Kidney (tissue), 22 donors: ENCODE measurements at places on chromosomes 2 and 18.

DNA sequence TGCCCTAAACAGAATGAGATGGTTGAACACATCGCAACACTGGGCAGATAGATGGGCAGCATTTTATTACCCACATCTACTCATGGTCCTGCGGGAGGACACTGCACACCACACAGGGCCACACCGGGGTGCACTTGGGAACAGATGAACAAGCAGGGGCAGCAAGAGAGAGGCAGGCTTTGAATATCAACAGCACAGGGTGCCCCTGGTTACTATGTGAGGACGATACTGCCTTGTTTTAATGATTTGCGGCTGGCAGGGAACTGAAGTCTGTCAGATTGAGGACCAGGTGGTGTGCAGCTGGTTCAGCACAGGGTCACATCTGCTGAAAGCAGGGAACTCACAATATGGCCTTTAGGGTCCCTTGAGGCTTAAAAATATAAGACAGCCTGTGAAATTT, 195.7 kb downstream of the PIEZO2 start:
- no peak for DNase-seq

GRCh38 chr2:24409700-24410556, 49.6 kb upstream of the ITSN2 start:
- DNase-seq, result peak; percentile 88

DNA sequence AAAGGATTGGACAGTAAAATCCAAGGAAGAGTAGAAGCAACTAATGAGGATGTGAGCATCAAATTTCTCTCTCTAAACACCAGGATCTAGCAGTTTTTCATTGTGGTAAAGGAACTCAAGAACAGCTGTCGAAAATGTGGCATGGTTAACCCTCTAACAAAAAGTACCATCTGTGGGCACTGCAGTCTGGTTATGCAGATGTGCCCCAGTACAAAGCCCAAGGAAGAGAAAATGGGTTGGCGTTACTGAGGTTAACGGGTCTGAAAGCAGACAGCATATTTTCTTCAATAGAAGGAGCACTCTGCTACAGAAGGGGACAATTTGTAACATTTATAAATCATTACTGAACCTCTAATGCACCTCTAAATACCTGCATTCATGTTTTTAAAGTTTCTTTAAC, 253.0 kb upstream of the HNRNPA3 start:
- no peak for DNase-seq

DNA sequence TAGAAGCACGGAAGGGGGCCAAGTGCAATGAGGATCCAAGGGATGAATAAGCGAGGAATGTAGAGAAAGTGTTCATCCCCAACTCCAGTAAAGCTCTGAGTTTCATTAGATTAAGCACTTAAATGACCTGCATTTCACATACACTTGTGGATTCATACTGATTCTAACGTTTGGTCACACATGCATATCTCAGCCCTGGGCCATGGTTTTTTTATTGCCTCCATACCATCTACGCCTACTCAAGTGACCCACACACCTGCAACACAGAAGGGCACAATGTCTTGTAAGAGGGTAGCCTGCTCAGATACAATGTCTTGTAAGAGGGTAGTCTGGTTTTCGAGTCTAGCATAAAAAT, 566 bp upstream of the MRPS5 start:
- no peak for DNase-seq

- DNase-seq, result no peak
Measured at GRCh38 chr18:51097021-51097822, 67.2 kb downstream of the SMAD4 start.

DNA sequence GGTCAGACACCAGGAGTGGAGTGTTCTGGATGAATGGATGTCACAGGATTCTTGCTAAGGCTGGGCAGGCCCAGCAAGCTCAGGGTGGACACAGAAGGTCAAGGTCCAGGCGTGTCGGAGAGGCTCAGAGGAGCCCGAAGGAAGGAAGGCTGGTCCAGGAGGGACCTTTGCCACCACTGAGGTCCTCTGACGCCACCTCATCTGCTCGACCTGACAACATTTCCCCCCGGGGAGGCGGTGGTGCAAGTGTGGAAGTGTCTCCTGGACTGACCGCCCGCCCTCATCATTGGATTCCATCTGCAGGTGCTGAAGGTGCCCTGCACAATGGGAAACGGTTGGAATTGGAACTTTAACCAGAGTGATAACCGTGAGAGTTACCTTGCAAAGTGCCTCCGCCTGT, 124.6 kb downstream of the RTP5 start:
- no peak for DNase-seq

GRCh38 chr18:3283908-3284307, 22.0 kb downstream of the MYL12B start:
- peak; percentile 14 for DNase-seq

DNA sequence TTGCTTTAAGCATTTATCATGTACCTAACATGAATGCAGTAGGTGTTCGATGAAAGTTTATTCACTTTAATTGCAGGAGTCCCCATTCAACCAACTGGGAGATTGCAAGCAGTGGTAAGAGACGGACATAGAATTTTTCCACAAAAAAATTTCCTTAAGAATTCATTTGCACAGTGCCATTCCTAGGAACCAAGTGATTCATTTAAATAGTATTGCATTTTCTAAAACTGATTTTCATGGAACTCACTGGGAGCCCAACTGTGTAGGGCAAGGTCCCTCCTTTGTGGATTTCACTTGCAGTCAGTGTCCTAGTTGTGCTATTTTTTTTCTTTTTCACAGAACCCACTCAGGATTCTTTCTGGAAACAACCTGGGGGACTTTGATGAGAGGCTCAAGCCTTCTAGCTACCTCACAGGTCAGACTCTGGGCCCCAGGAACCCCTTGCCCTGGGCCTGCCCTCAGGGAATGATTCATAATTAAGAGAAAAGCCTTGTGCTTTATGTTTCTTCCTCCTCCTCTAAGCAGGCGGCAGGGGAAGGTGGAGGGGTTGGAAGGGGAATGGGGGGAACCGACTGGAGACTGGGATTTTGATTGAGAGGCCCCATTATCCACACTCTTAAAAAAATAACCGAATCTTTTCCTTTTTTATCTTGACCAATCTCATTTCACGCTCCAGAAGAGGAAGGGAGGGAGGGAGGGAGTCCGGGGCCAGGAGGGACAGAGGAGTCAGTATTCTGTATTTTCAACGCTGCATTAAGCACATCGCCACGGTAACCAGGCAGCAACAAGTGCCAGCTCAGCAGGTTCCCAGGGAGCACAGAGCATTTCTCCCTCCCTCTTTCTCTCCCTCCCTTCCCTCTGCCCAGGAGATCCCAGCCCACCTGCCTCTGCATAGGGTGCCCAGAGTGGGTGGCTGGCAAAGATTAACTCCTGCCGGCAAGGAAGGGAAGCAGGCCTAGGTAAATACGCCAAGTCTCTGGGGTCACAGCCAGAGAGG, 51.8 kb downstream of the PSD4 start:
- peak; percentile 98 for DNase-seq

GRCh38 chr2:241842620-241843211, 16.0 kb downstream of the PDCD1 start:
- DNase-seq, result peak; percentile 85

DNA sequence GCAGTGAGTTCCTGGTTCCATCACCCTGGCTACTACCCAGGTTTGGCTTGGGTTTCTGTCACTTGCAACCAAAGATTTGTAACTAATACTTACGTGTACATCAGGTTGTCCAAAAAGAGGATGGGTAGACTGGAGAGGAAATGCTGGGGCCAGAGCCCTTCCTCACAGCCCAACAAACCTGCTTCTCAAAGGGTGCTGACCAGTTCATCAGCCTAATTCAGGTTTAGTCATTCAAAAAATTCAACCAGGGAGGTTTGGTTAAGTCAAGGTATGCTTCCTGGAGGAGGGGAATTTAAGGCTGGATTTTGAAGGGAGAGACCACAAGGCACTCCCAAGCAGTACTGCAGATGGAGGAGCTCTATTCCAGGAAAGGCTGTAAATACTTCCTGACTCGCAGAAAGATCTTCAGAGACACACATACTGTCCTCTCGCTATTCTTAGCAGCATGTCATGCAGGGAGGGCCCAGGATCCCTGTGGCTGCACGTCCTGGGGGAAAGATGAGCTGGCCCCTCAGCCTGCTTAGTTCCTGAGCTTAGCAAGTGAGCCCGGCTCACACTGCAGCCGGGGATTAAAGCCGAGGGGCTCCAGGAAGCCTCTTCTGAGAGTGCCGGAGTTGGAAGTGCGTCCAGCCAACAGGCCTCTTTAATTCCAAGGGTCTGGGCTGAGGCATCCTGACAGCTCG, 40.0 kb upstream of the BIN1 start:
- no peak for DNase-seq
